ENCODE measurements at places on chromosomes 5 and 9.

DNA sequence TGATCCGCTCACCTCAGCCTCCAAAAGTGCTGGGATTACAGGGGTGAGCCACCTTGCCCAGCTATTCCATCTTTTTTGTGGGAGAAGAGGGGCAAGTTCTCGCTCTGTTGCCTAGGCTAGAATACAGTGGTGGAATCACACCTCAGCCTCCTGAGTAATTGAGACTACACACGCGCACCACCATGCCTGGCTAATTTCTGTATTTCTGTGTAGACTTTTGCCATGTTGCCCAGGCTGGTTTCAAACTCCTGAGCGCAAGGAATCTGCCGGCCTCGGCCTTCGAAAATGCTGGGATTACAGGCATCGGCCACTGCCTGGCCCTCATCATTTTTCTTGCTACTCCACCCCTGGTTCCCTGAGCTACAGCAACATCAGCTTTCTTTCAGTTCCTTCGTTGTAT, 2.8 kb upstream of the NOL6 start:
- DNase-seq = no peak

DNA sequence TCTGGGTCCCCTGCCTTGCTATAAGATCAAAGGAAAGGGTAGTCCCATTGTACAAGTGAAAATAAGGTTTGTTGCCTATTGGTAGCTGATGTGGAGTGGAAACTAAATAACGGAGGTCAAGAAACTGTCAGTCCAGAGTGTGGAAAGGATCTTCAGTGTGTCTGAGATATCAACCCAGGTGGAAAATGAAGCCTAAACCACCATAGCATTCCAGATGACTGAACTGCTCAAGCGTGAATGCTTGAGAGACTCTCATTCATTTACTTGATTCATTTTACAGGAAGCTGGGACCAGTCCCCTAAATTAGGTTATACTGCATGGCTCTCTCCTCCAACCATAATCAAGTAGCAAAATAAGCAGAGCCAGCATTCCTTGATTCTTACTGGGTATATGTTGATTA, 116.0 kb upstream of the SLC28A3 start:
- DNase-seq = no peak

DNA sequence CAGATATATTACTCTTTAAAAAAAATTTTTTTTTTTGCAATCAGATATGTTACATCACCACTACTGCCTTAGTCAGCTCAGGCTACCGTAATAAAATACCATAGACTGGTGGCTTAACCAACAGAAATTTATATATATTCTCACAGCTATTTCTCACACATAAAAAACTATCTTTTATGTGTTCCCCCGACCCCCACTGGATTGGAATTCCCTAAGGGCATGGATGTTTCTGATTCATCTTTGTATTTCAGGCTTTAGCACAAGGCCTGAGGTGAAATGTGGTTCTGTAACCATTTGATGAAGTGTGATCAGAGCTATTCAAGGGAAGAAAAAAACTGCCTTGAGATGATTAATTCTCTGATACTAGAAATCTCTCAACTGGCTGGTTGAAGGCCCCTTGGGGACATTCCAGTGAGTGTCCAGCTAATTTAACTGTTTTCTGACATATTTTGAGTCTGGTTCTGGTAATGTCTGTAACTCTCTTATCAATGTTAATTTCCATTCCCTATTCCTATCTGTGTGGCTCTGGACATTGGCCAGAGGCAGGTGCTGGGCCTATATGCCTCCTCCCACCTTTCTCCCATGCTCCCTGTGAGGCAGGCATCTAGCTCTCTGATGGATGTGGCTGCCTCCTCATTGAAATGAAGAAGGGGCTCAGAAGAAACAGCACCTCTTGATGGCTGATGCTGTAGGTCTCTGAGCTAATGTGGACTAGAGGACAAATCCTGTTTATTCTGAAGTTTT, 2.5 kb downstream of the CD14 start:
- DNase-seq = no peak

- no peak for DNase-seq
These were observed 729 bp upstream of the TMEM38B start for GRCh38 chr9:105693435-105694189.

DNA sequence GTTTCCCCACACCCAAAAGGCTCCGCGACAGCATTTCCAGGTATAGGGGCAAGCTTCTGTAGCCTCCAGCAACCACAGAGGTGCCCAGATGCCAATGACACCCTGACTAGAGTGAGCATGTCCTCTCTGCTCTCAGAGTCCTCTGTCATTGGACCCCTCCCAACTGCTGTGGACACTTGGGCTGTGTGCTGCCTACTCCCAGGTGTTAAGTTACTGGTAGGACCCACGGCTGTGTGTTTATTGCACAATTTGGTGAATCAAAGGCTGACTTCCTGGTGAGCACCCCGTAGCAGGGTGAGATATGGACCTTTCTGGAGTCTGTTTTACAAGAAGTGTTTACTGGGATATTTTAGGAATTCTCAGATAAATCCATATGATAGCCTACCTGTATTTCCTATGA, 36.0 kb downstream of the SH3GL2 start:
- DNase-seq = no peak

DNA sequence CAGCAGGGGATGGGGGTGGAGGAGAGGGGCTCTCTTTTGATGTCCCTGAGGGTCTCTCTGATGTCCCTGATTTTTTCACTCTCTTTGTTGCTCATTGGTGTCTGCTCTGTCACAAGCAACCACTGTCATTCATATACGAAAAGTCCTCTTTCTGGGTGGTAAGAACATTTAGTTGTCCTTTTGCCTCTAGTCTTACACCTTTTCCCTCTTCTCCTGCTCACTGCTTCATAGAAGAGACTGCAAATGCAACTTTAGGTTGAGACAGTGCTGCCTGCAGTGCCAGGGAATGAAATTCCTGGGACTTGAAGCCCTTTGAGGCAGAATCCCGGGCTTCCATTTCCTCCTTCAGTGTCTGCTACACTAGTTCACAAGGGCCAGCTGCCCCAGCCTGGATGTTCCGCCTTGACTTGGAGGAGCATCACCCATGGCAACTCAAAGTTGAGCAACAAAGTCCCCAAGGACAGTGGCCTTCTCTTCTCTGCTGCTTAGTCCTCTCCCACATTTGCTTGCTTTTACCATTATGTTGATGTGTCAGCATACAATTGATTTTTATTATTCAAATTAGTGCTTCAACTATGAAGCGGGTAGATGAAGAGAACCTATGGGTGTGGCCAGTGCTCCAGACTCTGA, 94.7 kb upstream of the RUSC2 start:
- peak; percentile 3 for DNase-seq

DNA sequence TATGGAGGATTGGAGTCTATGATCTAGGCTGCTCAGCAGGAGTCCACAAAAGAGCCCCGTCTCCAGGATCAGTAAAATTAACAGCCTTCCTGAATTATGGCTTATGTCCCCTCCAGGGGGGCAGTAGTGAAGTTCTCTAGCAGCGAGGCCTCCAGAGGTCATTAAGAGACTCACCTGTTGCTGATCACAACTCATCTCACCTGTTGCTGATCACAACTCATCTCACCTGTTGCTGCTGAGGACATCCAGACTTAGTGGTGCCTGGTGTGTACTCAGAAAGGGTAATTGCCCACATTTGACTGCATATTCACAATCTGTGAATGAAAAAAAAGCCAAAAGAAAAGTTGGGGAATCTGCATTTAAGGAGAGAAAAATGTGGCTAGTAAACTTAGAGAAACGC, 129.5 kb downstream of the SMARCA2 start:
- no peak for DNase-seq

- no peak for DNase-seq
These were observed 39.6 kb upstream of the CEP78 start for GRCh38 chr9:78196258-78196657.

DNA sequence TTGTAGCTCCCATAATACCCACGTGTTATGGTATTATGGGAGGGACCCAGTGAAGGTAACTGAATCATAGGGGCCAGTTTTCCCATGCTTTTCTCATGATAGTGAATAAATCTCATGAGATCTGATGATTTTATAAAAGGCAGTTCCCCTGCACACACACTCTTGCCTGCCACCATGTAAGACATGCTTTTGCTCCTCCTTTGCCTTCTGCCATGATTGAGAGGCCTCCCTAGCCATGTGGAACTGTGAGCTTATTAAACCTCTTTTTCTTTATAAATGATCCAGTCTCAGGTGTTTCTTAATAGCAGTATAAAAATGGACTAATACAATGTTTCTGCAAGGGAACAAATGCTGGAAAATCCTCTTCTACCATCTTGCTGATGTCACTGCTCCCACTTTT, 10.1 kb upstream of the HSDL2 start:
- no peak for DNase-seq

GRCh38 chr5:148801682-148802276, 24.6 kb upstream of the ADRB2 start:
- no peak for DNase-seq

- DNase-seq = no peak
These were observed 67.8 kb upstream of the SLC1A1 start for GRCh38 chr9:4422495-4422894.

DNA sequence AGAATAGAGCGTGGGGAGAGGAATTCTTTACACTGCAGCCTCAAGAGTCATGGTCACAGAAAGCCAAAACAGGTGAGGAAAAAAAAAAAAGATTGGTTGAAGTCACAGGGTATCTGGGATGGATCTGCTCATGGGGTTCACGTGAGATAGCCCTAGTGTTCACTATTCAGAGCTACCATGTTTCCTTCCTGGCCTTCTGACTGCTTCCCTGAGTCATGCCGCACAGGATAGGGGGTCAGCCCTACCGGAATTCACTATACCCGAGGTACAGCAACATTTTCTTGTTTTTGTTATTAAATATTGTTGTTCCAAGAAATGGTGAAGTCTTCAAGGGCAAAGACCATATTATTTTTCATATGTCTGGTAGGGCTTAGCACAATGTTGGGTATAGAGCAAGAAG, 21.5 kb upstream of the MAN2A1 start:
- DNase-seq = no peak

DNA sequence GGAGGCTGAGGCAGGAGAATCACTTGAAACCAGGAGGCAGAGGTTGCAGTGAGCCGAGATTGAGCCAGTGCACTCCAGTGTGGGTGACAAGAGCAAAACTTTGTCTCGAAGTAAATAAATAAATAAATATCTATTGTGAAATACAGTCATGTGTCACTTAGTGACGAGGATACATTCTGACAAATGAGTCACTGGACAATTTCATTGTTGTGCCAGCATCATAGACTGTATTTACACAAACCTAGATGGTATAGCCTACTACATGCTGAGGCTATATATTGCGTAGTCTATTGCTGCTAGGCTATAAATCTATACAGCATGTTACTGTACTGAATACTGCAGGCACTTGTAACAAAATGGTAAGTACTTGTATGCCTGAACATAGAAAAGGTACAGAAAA, 61.1 kb upstream of the CCL21 start:
- DNase-seq = no peak

DNA sequence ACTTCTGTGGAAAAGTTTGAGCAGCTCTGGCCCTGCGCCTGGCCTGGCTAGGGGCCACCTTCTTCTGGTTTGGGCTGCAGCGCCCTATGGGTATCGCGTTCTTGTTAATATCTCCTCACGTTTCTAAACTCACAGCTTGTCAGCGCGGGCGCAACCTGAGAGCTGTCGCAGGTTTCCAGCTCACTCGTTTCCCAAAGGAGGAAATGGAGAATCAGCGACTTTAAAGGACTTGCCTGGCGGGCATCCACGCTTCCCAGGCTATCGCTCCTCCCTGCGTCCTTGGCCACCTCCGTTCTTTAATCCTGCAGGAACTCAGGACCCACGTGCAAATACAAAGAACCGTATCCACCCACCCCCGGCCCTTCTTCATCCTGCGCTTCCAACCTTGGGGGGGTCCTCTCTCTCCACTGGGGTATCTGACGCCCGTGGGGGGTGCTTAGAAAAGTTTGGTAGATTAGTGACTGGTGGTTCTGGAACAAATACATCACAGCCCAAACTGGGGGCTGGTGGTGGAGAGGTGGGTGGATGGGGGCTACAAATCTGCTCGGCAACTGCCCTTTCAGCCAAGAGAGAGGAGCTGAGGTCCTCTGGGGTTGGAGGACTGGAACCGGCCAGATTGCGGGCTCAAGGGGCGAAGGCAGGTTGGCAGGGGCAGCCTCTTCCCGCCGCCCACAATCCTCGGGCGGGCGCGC, 578 bp upstream of the PSAT1 start:
- peak; percentile 28 for DNase-seq

GRCh38 chr9:17580119-17580518, 1.3 kb downstream of the SH3GL2 start:
- no peak for DNase-seq

GRCh38 chr5:142671801-142672200, 14.1 kb downstream of the FGF1 start:
- no peak for DNase-seq

GRCh38 chr9:3809724-3810123, 283.9 kb upstream of the RFX3 start:
- no peak for DNase-seq

DNA sequence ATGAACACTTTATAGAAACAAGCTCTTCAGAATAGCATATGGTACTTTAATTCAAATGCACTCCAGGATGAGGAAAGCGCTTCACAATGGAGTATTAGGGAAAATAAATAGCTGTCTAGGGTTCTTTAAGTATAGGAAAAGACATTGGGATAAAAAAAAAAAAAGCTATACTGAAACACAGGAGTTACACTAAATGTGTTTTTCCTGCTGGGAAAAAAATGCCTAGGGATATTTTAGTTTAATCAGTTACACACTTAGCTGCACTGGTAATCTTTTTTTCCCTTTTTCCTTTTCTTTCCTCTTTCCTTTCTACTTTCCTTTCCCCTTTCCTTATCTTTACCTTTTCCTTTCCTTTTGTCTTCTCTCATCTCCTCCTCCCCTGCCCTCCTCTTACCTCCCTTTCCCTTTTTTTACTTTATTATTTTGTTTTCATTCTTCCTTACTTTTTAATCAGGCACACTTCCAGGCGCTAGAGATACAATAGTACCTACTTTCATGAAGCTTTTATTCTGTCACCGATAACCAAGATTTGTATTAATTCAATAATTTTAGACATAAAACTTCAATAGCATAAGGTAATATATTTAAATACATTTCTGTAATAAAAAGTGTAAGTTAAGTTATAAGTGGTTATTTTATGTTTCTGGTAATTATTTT, 758.7 kb downstream of the CDH18 start:
- no peak for DNase-seq

DNA sequence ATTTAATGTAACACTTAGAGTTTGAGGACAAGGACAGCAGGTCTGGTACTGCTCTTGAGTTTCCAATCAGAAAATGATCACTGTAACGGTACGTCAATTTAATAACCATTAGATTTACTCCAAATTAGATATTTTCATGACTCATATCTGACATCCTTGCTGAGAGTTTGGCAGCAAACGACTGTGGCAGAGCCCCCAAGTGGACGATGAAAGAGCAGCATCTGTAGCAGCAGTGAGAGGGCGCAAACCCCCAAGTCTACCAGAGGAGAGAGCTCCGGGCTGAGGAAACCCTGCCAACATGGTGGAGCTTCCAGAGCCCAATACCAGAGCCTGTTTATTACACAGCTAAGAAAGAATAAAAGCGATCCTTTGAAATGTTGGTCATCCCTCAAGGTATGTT, 73.2 kb upstream of the EPB41L4A start:
- DNase-seq = no peak

DNA sequence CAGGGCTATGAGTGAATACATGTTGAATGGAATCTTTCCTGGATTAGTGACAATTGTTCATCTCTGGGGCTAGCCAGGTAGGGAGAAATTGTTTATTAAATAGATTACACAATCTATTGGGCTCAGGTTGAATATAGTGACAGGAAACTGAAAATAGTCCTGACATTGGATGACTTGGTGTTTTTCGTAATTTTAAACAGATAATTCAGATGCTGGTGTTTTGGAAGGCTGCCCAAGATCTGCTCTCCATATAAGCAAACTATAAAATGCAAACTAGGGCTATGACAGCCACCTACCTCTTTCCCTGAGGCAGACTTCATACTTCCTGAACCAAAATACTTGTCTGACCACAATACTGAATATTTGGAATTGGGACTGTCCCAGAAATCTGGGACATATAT, 99.1 kb downstream of the ENC1 start:
- peak; percentile 25 for DNase-seq

Data from NCI-H526 treated with DMSO at 0.1 percent for 48 hours (cell line).